Gastroesophageal sphincter (tissue), 4 donors: ENCODE measurements at places on chromosomes 2 and 18. TPM values are rescaled to one million over a fixed set of nuclear protein-coding genes. Genes with fewer than 3 reads are reported as not detected.

- no peak for ATAC-seq
These were observed 154.9 kb upstream of the KYNU start for GRCh38 chr2:142722569-142722968.

Gene DCTN1
- 145 TPM for total RNA-seq

DNA sequence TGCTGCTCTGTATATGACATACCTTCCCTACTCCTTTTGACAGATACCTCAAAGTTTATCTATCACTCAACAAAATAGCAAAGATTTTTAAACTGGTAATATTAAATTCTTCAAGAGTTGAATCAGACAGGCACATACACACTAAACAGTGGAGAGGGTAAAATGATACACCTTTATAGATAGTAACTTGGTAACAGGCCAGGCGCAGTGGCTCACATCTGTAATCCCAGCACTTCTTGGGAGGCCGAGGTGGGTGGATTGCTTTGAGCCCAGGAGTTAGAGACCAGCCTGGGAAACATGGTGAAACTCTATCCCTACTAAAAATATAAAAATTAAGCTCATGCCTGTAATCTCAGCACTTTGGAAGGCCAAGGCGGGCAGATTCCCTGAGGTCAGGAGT is 23.2 kb downstream of the ASXL2 start:
- ATAC-seq: no peak

GRCh38 chr18:52287151-52287550 is 52.8 kb upstream of the DCC start:
- ATAC-seq: no peak

- no peak for ATAC-seq
These were observed 42.5 kb downstream of the TEX44 start for GRCh38 chr2:231634951-231635875.

Gene MOGAT1
- not detected for total RNA-seq

DNA sequence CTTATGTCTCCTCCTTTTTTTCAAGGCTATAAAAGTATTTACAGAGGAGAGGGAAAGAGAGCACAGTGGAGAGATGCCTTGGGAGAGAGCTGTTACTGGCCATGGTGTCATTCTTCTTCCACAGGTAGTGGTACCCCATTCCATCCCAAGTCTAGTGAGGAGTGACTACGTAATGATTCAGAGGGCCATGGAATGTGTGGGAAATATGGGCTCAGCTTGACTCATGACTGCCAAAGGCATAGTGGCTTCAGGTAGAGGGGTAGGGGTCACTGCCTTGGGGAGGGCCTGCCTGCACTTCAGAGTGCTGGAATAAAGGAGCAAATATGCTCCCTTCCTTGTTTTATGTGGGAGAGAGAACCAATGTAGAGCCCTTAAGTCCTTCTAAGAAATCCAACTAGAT is 620.6 kb downstream of the IRS1 start:
- no peak for ATAC-seq

DNA sequence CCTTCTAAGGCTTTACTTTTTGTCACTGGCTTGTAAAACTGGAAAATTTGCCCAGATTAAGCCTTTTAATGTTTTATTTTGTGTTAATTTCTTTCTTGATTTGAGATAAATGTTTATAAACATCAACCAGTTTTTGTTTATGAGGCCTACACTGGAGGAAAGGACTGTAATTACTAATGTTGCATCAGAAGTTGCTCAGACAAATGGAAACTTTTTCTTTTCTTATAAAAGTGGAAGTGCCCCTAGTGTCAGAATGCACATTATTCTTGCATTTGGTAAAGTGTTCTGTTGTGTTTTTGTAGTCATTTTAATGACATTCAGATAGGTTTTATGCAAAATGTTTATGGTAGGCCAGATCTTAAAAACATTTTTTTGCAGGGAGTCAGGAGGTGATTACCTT is 25.3 kb downstream of the LCLAT1 start:
- no peak for ATAC-seq

DNA sequence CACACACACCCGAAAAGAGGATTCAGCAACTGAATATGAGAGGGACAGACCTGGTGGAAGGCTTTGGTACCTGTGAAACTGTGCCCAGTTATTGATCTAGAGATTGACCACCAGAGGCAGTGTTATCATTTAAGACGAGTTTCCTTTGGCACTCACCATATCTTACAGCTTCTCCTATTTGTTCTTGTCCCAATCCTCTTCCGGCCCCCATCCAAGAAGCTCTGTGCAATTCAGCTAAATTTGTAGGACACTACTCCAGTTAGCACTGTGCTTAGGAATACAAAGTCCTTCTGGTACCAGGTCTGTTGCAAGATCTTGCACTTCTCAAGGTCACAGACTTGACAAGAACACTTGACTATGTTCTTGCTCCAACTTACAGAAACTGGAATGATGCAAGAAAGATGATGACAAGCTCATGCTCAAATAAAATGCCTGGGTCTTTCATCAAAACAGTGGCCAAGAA is 177.7 kb downstream of the TMEM247 start:
- peak; percentile 95 for ATAC-seq

GRCh38 chr2:29446847-29447246 is 331.6 kb downstream of the CLIP4 start:
- no peak for ATAC-seq

Gene NEU2
- total RNA-seq: not detected

DNA sequence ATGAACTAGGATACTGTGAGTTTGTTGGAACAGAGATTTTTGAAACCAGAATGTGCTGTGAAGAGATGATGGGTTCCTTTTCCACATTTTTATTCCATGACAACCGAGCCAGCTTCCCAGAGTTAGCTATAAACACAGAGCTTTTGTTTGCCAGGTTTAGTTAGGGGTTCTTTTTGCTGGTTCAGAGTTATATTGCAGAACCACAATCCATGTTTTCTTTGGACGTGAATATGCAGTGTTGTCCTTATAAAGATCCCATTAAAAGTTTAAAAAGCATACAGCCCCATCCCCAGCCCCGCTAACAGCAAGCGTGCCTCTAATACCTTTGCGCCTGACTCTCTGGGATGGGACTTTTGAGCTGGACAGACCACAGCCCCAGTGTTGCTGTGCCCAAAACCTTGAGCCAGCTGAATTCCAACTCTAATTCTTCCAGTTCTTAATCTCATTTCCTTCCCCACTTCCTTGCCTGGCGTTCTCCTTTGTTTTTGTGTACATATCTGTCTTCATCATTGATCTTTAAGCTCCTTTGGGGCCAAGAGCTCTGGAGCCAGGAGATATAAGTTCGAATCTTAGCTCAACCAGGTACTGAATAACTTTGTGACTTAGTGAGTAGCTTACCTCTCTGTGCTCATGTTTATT is 72.3 kb downstream of the SPATS2L start:
- ATAC-seq: no peak

Gene PPP1R7
- total RNA-seq: 72.4 TPM
